ENCODE measurements at places on chromosomes 5 and 9.

DNA sequence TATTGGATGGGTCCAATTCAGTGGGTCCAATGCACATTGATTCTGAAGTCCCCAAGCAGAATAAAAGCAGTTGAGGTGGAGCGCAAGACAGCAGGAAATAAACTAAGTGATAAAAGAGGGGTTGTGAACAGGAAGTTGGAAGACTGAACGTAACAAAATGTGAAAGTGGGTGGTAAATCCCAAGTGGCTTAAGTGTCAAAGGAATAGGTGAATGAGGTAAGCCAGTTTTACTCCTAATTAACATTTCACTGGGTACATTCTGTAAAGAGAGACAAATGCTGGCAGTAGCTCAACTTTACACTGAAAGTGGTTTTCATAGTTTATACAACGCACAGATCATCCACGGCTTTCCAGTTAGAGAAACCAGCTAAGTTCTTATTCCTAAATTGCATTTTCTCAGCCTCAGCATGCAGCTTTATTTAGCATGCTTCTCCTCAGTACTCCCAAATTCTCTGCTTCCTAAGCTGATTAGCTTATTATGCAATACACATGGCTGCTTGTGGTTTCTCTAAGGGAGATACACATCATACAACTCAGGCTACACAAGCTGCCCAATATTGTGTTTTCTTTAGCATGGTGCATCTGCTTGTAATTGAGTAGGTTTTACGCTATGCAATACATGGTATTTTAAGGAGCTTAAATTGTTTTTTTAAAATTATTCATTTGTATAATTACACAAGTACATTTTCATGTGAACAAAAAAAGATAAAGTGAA lies 34.2 kb upstream of the HSD17B4 start:
- DNase-seq, result no peak

DNA sequence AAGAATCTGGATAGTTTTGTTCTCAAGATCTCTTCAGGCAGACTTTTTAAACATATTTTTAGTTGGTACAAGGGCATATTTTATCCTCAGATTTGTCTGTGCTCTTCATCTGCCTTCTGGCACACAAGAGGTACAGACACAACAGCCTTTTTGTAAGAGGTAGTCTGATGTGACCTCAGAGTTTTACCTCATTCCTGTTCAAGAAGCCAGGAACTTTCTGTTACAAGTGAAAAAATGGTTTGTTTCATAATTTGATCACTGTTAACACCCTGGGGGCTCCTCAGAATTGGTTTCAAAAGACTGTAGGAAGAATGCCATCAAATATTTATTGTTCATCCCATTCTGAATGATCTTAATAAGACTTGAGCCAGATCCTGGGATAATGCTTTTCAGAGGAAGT lies 136.7 kb downstream of the PRKACG start:
- DNase-seq, result no peak

GRCh38 chr9:134313470-134313869 lies 12.8 kb upstream of the RXRA start:
- DNase-seq, result no peak

GRCh38 chr5:80093796-80094195 lies 58.6 kb downstream of the THBS4 start:
- DNase-seq, result no peak

- DNase-seq, result no peak
These were observed 5.7 kb upstream of the GAPVD1 start for GRCh38 chr9:125255781-125256391.

DNA sequence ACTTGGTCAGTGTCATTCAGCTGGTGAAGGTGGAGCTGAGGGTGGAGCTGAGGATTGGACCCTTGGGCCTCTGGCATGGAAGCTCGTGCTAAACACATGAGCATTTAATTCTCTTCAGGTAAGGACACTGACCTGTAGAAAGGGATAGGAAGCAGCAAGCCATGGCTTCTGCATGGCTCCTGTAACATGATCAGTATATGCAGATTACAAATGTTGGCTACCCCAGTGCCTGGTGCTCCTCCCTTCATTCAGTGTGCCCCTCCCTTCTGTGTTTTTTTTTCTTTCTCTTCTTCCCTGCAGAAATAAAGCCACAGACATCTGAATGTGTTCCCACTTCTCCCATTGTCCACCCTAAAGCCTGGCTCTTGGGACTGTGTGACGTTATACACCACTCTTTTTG lies 52.9 kb downstream of the ARHGAP26 start:
- no peak for DNase-seq

- DNase-seq, result no peak
These were observed 2.9 kb upstream of the SEPTIN8 start for GRCh38 chr5:132779961-132780360.

DNA sequence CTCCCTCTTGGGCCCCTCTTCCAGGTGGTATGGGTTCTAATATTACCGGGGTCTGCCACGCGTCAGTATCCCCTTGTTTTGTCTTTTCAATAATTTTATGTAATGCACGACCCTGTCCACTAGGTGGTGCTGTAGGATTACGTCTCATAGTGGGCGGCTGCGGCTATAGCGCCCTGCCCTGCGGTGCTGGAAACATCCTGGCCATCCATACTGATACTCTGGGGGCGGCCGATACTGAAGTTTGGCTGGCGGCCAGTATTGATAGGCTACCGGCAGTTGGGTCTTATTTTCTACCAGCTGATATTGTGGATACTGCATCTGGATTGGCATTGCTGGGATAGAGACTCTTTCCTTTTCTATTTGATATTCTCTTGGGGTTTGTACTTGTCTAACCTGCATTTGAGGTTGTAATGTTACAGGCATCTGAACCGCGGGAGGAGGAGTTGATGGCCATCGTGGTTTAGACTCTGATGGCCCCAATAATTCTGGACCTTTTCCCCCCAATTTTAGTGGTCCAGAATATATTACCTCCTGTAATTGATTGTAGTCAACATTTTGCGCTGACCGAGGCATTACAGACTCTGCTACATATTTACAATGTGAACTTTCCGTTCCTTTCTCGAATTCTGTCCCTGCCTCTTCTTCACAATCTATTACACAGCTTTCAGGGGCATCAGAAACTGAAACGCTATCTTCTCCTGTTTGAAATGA lies 3.3 kb upstream of the TMEM141 start:
- DNase-seq, result peak; percentile 48

DNA sequence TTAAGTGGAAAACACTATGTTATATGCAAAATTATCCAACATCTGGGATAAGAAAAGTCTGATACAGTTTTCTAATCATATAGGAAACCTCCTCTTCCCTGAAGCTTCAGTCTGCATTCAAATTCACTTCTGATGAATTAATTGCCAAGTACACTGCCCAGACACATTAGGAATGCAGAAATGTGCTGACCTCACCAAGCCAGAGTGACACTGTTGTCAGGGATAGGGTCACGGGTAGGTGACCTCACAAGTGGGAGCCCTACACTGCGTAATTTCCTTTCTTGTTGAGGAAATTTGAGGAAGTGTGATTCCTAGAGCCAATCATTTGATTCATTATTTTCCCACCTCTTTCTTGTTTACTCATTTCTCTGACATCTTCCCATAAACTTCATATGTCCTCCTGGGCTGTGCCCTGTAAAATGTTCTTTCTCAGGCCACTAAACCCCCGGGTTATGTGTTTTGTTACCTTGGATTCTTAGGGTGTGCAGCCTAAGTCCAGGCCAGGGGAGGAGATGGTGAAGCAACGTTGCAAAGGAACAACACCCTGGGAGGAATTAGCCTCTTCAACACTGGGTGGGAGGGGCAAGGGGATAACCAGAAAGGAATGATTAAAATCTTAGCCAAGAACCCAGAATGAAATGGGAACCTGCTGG lies 411.9 kb downstream of the MTRR start:
- no peak for DNase-seq

All from stimulated activated CD8-positive, alpha-beta memory T cell treated with anti-CD3 and anti-CD28 coated beads, Interleukin-4, amount 100 ng/mL, for 24 hours (primary cell).